ENCODE measurements at places on chromosomes 6 and 20.

DNA sequence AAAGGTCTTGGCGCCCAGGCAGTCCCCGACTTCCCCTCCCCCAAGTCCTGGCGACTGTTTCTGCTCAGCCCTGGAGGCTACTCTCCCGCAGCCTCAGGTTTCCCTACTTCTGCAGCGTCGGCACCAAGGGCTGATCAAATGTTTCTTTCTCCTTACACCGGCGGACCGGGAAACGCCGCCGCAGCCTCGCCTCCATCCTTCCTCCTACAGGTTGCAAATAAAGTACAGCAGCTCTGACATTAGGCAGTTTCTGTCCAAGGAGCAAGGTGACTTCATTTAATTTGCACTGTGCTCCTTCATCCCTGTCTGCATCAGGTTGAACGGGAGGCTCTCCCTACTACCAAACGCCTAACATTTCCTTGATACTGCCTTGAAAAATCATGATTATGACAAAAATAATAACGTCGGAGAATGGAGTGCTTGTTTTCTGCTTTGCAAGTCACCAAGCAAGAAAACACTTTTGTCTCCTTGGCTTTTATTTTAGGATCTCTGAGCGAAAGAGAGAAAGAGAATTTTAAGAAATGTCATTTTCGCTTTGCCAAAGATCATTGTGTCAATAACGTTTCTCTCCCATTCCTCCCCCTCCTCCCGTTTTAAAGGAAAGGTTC, 1.0 kb downstream of the CLIC5 start:
- no peak for DNase-seq

DNA sequence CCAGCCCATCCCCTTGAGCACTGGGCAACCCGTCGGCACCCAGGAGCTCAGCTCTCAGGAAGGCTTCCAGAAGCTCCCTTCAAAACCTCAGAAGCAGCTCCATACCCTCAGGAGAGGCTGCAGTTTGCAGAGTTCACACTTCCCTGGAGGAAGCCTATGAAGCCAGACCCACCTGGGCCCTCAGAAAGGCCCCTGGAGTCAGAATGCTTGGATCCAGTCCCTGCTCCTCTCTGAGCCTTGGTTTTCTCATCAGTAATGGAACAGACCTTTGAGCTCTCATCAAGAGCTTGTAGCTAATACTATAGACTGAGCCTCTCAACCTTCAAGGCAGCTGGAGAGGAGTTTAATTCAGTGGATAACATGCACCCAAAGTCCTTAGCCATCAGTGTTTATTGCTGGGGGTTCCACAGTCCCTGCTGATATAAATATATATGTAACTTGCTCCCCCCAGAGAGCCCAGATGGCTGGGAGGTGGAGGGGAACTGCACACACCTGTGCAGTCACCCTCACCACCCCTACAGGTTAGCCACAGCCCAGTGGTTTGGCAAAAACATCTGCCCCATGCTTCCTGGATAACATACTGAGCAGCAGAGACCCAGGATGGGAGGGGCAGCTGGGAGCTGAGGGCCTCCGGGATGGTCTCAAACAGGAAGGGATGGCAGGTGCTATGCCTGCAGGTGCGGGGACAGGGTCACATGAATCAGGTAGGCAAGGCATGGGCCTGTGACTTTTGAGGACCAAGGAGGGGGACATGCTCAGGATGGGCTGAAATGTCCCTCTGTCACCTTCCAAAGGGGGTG, 120.1 kb downstream of the SNX5 start:
- DNase-seq, result no peak

DNA sequence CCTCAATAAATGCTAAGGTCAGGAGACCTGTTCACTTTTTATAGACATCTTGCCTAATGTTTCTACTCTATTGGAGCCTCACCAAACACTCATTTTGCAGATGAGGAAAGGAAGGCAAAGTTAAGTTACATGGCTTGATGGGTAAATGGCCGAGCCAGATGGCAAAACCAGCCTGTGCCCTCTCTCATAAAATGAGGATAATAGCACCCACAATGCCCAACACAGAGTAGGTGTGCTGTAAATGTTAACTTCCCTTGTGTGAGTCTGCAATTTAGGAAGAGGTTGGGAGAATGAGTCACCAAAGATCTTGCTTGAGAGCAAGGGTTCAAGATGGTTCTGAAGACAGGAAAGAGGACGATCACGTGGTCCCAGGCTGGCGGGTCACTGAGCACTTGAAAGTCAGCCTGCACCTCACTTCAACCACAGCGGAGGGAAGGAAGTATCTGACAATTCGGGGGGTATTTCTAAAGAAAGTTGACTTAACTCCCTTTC, 3.3 kb downstream of the KCNK5 start:
- no peak for DNase-seq

GRCh38 chr6:134170844-134171243, 118.4 kb upstream of the SLC2A12 start:
- peak; percentile 67 for DNase-seq

- no peak for DNase-seq
These were observed 198.6 kb upstream of the SHLD1 start for GRCh38 chr20:5551621-5552020.

DNA sequence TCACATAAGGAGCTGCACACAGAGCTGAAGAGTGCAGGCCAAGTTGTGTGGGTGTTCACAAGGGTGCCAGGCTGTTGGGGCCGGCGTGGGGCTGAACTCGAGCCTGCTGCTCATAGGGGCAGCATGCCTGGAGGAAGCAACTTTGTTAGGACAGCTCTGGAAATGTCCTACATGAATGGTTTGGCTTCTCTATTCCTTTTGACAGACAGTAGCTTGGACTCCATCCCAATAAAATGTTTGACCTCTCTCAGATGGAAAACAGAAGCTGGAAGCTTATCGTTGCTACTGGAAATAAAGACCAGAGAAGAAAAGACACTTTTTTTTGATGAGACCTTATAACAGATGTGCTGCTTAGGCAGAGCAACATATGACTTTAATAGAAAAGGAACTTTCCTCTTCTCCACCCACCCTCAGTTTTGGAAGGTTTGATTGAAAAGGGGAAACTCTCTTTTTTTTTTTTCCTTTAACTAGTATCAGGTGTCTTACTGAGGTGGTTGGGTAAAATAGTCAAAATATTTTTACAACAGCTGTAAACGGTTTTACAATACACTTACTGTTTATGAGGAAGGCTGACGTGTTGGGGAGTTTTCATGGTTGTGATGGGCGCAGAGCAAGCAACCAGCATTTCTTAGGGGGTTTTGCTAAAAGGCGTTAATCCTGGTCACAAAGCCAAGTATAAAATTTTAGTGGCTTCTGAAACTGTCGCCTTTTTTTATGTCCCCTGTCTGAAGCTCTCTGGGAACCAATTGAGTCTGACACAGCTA, 80.7 kb upstream of the EEF1E1 start:
- peak; percentile 22 for DNase-seq

DNA sequence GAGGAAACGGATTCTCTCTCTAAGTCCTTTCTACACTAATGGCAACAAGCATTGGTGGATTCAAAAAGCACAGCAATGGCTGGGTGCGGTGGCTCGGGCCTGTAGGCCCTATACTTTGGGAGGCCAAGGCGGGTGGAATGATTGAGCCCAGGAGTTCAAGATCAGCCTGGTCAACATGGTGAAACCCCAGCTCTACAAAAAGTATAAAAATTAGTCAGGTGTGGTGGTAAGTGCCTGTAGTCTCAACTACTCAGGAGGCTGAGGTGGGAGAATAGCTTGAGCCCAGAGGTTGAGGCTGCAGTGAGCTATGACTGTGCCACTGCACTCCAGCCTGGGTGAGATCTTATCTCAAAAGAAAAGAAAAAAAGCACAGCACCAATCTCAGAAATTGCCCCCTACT, 19.3 kb downstream of the PAQR8 start:
- no peak for DNase-seq

- DNase-seq, result no peak
These were observed 19.2 kb upstream of the LMBRD1 start for GRCh38 chr6:69816026-69816425.

DNA sequence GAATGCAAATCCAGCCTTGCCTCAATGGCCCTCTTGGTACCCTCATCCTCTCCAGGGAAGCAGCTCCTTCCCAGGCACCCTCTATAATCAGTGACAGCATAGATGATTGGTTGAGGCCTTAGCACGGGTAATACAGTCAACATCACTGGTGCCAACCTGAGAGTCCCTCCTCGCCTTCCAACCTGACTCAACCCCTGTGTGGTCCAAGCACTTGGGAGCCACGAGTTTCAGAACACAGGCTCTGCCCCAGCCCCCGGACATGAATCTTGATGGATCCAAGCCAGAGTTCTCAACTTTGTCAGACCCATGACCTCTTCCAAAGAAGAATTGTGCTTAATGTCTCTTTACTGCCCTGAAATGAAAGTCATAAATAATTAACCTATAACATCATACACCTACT, 213.9 kb downstream of the PREX1 start:
- DNase-seq, result no peak

DNA sequence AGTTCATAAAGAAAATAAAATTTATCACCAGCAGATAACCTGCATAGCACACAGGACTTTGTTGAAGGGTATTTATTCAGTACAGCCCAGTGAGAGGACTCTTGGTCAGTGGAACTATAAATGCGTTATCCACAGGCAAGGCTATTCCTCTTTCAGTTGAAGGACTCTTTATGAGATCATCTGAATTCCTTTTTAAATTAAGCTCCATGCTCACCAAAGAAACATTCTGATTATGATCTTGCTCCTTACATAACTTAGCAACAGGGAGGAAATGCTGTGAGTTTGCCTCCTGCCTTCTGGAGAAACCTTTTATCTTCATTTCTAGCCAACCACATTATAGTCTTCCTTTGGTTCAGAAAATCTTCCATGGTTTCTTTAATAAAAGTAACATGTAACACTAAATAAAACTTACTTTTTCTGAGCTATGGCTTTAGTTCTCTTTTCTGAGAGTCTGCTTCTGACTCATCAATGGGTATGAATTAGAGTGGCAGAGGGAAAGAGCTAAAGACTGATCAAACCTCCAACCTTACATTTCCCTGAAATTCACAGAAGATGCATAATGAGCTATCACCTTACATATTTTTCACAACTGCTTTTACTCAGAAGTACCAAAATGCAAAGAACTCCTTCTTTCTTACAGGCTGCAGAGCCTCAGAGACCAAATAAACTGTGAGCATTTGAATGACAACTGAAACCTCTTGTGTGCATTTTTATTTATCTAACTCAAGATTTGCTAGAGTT, 267.2 kb downstream of the ADGRG6 start:
- DNase-seq, result peak; percentile 64

DNA sequence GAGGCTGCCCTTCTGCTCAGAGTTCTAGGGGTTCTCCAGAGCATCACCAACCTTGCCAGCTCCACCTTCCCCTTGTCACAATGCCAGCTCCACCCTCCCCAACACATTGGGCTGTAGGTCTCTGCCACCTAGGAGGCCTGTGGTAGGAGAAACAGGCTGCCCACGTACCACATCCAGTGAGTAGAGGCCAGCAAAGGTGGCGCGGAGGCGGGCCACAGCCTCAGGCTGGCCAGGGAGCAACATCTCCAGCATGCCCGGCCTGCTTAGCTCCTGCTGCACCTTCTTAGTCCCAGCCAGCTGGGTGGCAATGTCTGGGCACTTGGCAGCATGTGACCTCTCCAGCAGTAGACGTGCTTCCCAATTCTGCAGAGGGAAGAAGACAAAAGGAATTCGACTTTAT, 23.8 kb downstream of the GSS start:
- no peak for DNase-seq

- DNase-seq, result peak; percentile 99
These were observed 27.6 kb downstream of the TINAG start for GRCh38 chr6:54335871-54336270.

DNA sequence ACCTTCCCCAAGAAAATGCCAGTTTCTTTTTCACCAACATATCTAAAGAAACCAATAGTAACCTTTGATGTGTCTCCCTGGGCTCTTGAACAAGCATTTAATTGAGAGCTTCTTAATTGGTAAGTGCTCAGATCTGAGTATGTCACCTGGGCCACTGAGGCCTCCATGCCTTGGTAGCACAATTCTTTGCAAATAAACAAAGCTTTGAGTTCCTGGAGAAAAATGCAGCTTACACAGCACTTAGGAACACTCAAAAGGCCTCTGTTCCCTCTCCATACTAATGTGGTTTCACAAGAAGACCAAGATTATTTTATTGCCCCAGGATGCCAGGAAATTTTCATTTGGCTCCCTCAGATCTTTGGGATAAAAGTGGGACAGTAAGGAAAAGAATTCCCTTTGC, 217.6 kb upstream of the CEP162 start:
- DNase-seq, result no peak

DNA sequence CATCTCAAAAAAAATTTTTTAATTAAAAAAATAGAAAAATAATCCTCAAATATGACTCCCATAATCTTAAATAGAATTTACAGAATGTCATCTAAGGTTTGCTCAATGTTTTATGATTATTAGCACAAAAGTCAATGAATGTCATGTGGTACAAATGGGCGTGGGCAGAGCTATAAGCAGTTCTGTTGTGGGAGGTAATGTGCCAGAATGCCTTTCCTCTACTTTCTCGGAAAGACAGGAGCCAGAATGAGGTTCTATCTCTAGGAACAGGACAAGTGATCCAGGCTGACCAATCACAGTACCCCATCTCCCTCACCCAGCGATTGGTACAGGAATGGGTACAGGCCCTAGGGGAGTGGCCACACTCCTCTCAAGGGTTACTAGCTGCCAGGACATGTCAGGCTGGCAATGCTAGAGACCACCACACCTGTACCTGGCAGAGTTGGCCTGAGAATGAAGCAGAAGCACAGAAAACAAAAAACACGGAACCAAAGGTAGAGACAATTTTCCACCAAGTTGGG, 15.1 kb downstream of the RALGAPA2 start:
- no peak for DNase-seq

- no peak for DNase-seq
These were observed 26.9 kb upstream of the CBLN4 start for GRCh38 chr20:56032251-56032650.

- DNase-seq, result no peak
These were observed 306.9 kb downstream of the QKI start for GRCh38 chr6:163721435-163721834.

- no peak for DNase-seq
These were observed 44.7 kb downstream of the NFATC2 start for GRCh38 chr20:51497542-51498467.

GRCh38 chr6:46291275-46291633, 120.5 kb upstream of the ENPP5 start:
- no peak for DNase-seq

DNA sequence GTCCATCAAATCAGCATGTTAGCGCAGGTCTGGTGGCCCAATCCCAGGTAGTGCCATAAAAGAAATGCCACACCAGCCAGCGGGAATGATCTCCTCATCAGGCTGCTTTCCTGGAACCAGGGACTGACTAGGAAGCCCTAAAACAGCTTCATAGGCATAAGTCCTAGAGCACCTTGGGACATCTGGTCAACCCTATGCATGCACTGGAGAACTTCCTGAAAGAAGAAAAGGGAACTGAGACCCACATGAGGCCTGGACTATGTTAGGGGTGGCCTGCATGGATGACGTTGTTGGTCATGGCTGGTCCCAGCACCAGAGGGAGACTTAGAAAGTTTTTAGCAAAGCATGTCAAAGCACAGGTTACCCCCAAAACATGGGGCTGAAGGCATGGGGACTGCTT, 7.6 kb upstream of the KCNK16 start:
- DNase-seq, result no peak

- DNase-seq, result peak; percentile 83
These were observed 769 bp upstream of the TRPC4AP start for GRCh38 chr20:35093267-35093884.

GRCh38 chr6:118253741-118254140, 294.4 kb upstream of the PLN start:
- DNase-seq, result no peak
